Activated CD4-positive, alpha-beta T cell treated with anti-CD3 and anti-CD28 coated beads for 36 hours (primary cell): ENCODE measurements at places on chromosomes 16 and 17.

- H3K27me3 ChIP-seq, result peaks cover 6% of the 10 kb centered on the region
- DNase-seq, result no peak
- no peak overlapping the region for H3K4me3 ChIP-seq
- no peak overlapping the region for H3K27ac ChIP-seq
- H3K36me3 ChIP-seq, result no peaks in the 10 kb centered on the region
- H3K4me1 ChIP-seq, result peaks cover 18% of the 10 kb centered on the region
Observed at GRCh38 chr16:67187175-67187890, 2.6 kb downstream of the EXOC3L1 start.

DNA sequence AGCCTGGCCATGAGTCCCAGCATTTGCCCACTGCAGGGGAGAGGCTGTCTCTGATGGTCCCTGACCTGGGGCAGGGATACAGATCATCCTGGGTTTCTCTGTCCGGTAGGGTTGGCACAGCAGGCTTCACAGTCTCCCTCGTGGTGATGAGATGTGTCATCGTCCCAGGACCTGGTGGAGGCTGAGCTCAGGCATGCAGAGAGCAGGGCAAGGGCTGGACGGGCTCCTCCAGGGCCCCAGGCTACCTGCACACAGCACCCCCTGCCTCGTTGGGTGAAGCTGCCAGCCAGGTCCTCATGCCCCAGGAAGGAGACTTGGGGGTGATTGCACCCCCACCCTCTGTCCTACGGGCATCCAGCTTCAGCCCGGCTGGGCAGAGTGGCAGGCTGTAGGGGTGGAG is 155.8 kb upstream of the GSE1 start:
- no peak for DNase-seq
- no peaks in the 10 kb centered on the region for H3K36me3 ChIP-seq
- no peak overlapping the region for H3K4me3 ChIP-seq
- H3K27me3 ChIP-seq, result peaks cover 4% of the 10 kb centered on the region
- no peak overlapping the region for H3K27ac ChIP-seq
- H3K4me1 ChIP-seq, result peaks cover 4% of the 10 kb centered on the region

GRCh38 chr17:38450557-38451029 is 22.3 kb downstream of the ARHGAP23 start:
- no peak overlapping the region for H3K4me3 ChIP-seq
- no peak for DNase-seq
- H3K27ac ChIP-seq, result no peak overlapping the region
- H3K36me3 ChIP-seq, result peaks cover 3% of the 10 kb centered on the region
- peaks cover 16% of the 10 kb centered on the region for H3K4me1 ChIP-seq

- H3K36me3 ChIP-seq, result no peaks in the 10 kb centered on the region
- H3K27me3 ChIP-seq, result peaks cover 55% of the 10 kb centered on the region
- no peak within 1 kb of the TSS for H3K27ac ChIP-seq
Observed at GRCh38 chr17:60149691-60150582, at the start of gene CA4. Gene CA4, plus strand, starts transcription at chr17:60149973. Its CDS starts 62 bp downstream, at chr17:60150035.

GRCh38 chr17:51407576-51407975 is 147.2 kb downstream of the UTP18 start:
- H3K27me3 ChIP-seq, result no peaks in the 10 kb centered on the region
- no peak overlapping the region for H3K4me3 ChIP-seq
- no peak for DNase-seq
- H3K36me3 ChIP-seq, result no peaks in the 10 kb centered on the region
- H3K4me1 ChIP-seq, result no peaks in the 10 kb centered on the region

GRCh38 chr17:81884520-81884919 is 6.9 kb downstream of the ALYREF start:
- H3K36me3 ChIP-seq, result peaks cover 65% of the 10 kb centered on the region
- no peak overlapping the region for H3K4me3 ChIP-seq
- H3K4me1 ChIP-seq, result peaks cover 17% of the 10 kb centered on the region
- DNase-seq, result no peak

- H3K27me3 ChIP-seq, result no peaks in the 10 kb centered on the region
- H3K27ac ChIP-seq, result peak within 1 kb of the TSS; percentile 74
- peaks cover 19% of the 10 kb centered on the region for H3K4me1 ChIP-seq
- peak within 1 kb of the TSS; percentile 86 for H3K4me3 ChIP-seq
- peaks cover 5% of the 10 kb centered on the region for H3K36me3 ChIP-seq
- DNase-seq, result peak; percentile 88
Observed at GRCh38 chr16:58684354-58685083, at the start of gene SLC38A7. Gene SLC38A7, minus strand, starts transcription at chr16:58684770. Its CDS starts 4,644 bp downstream, at chr16:58680126.

- H3K27me3 ChIP-seq, result no peaks in the 10 kb centered on the region
- peak overlapping the region; percentile 90 for H3K4me3 ChIP-seq
- peaks cover 25% of the 10 kb centered on the region for H3K4me1 ChIP-seq
- peak; percentile 16 for DNase-seq
Observed at GRCh38 chr17:17204635-17205231, 1.4 kb downstream of the PLD6 start.

DNA sequence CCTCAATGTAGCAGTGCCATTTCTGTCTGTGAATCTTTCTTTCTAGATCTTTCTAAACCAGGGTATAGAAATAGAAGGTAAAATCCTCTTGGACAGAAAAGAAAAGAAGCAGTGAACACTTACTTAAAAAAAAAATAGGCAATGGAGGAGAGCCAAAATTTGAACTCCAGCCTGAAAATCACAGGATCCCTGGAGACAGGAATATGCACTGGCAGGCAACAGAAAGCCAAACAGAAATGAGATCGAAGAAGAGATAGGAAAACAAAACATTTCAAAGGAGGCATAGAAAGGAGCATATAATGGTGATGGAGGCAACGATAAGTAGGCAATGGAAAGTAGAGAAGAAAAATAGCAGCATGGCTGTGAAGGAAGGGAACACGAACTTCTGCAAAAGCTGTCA is 253.7 kb upstream of the HSBP1 start:
- no peak overlapping the region for H3K27ac ChIP-seq
- no peaks in the 10 kb centered on the region for H3K36me3 ChIP-seq

- H3K27me3 ChIP-seq, result no peaks in the 10 kb centered on the region
- H3K36me3 ChIP-seq, result peaks cover 23% of the 10 kb centered on the region
- H3K27ac ChIP-seq, result no peak overlapping the region
Observed at GRCh38 chr16:31129568-31130335, 5.8 kb downstream of the PRSS8 start.

GRCh38 chr16:80972611-80973010 is 34.1 kb downstream of the CMC2 start:
- H3K4me1 ChIP-seq, result peaks cover 10% of the 10 kb centered on the region
- no peak overlapping the region for H3K27ac ChIP-seq
- no peak overlapping the region for H3K4me3 ChIP-seq
- peaks cover 29% of the 10 kb centered on the region for H3K36me3 ChIP-seq
- no peak for DNase-seq
- H3K27me3 ChIP-seq, result no peaks in the 10 kb centered on the region

DNA sequence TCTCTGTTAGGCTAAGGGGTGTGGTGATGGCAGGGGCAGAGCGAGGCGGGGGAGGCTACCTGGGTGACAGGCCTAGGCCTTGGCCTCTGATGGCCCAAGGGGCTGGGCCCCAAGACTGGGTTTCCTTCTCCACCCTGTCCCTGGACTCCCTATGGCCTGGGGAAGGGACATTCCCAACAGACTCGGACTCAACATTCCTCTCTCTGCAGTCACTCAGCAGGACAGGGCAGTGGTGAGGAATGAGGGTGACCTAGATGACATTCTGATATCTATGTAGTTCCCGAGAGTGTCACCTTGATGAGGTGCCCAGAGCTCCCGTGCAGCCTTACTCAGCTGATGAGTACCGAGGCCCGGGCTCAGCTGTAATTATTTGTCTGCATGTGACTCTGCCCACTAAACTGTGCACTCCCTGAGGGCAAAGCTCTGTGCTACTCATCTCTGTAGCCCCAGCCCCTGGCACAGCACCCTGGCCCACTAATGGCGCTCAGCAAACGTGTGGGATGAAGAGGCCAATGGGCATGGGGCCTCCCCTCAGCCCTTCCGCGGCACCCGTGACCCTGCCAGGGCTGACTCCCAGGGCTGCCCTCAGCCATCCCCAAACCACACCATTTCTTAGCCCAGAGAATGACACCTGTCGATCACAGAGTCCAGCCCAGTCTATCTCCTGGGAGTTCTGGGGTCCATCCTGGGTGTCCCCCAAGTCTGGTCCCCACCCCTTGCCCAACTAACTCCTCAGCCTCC is 2.2 kb downstream of the PLCD3 start:
- no peak overlapping the region for H3K27ac ChIP-seq
- H3K4me1 ChIP-seq, result peaks cover 3% of the 10 kb centered on the region
- no peaks in the 10 kb centered on the region for H3K36me3 ChIP-seq
- no peak for DNase-seq

DNA sequence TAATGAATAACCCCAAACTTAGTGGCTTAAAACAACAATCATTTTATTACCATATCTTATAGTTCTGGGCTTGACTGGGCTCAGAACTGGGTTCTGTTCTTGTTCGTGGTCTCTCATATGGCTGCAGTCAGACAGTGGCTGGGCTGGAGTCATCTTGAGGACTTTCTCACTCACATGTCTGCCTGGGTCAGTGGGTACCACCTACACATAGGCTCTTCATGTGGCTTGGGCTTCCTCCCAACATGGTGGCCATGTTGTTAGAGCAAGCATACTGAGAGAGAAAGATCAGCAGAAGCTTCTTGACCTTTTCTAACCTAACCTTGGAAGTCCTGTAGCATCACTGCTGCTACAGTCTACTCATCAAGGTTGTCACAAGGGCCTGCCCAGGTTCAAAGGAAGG is 158.6 kb upstream of the SDK2 start:
- no peak overlapping the region for H3K27ac ChIP-seq
- H3K4me1 ChIP-seq, result peaks cover 8% of the 10 kb centered on the region

DNA sequence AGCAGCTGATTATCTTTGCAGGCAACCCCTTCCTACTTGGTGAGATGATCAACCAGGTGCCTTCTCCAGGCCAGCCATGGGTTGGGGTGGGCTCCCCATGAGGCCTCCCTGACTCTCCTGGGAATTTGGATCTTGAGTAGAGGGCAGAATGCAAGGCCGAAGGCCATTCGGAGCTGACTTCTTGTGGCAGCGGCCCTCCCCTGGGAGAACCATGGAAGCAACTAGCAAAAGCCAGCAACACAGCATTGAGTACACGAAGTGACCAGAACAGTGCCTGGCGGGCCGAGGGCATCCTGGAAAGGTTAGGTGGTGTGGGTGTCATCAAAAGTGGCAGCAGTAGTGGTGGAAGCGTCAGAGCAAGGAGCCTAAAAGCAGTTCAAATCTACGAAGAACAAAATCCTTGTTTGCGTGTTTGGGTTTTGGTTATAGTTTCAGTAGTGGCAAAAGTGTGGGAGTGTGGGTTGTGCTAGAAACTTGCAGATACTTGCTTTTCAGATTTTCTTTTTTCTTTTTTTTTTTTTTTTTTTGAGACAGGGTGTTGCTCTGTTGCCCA is 2.0 kb upstream of the ALDH3A1 start:
- DNase-seq, result no peak
- no peaks in the 10 kb centered on the region for H3K36me3 ChIP-seq
- no peaks in the 10 kb centered on the region for H3K27me3 ChIP-seq
- no peak overlapping the region for H3K27ac ChIP-seq

GRCh38 chr16:46687486-46687885 is 1.5 kb downstream of the VPS35 start:
- peaks cover 56% of the 10 kb centered on the region for H3K4me1 ChIP-seq
- no peak for DNase-seq
- no peak overlapping the region for H3K4me3 ChIP-seq
- no peaks in the 10 kb centered on the region for H3K27me3 ChIP-seq

GRCh38 chr16:49602976-49603310 is 229.3 kb downstream of the C16orf78 start:
- H3K27ac ChIP-seq, result no peak overlapping the region
- no peak for DNase-seq
- H3K4me1 ChIP-seq, result no peaks in the 10 kb centered on the region

DNA sequence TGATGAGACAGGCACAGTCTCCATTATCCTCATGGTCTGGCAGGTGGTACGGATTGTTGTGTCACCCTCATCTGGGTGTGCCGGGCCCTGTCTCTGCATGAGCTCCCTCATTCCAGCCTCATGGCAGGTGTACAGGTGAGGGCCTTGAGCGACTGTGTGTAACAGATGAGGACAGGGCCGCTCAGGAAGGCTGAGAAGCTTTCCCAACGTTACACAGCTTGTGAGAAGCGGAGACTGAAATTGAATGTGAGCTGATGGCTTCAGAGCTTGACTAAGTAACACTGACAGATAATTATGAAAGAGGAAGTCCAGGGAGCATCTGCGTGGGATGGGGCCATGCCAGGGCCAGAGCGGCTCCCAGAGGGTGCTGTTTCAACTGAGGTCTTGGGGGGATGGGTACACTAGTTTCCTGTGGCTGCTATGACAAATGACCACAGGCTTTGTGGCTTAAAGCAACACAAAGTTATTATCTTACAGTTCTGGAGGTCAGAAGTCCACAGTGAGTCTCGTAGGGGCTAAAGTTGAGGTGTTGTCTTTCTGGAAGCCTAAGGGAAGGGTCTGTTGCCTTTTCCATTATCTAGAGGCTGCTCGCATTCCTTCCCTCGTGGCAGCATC is 36.7 kb downstream of the CMIP start:
- no peak overlapping the region for H3K4me3 ChIP-seq
- peak overlapping the region; percentile 11 for H3K27ac ChIP-seq
- peaks cover 5% of the 10 kb centered on the region for H3K36me3 ChIP-seq
- peak; percentile 44 for DNase-seq
- H3K27me3 ChIP-seq, result no peaks in the 10 kb centered on the region

GRCh38 chr16:22372882-22373661 is 1.3 kb downstream of the CDR2 start:
- H3K27me3 ChIP-seq, result no peaks in the 10 kb centered on the region
- peak overlapping the region; percentile 95 for H3K27ac ChIP-seq
- peak overlapping the region; percentile 97 for H3K4me3 ChIP-seq
- peaks cover 22% of the 10 kb centered on the region for H3K36me3 ChIP-seq

DNA sequence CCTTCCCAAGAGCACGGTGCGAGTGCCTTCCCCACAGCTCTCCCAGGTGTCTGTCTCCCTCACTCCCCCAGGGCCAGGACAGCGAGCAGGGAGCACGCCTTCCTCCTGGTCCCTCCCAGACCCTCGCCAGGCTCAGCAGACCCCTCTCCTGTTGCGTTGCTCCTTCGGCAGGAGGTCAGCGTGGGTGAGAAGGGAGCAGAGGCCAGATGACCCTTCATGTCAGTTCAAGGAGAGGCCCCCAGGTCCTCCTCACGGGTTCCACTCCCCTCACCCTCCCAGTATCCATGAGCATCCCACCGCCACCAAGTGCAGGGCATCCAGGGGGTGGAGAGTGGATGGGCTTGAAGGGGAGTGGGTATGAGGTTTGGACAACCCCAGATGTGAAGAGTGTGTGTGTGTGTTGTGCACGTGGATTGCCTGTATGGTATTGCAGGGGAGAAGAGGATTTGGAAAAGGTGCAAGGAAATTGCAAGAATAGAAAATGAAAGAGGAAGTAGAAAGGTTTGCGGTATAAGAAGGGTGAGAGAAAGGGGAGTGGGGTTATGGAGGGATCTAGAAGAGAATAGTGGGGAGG is 17.7 kb downstream of the SGCA start:
- no peaks in the 10 kb centered on the region for H3K36me3 ChIP-seq
- no peak for DNase-seq
- no peak overlapping the region for H3K4me3 ChIP-seq
- peak overlapping the region; percentile 2 for H3K27ac ChIP-seq
